Spinal cord (tissue), 10 donors: ENCODE measurements at places on chromosomes 11 and 22. TPM values are rescaled to one million over a fixed set of nuclear protein-coding genes. Genes with fewer than 3 reads are reported as not detected.

XKR3 gene
- 0.10 TPM for total RNA-seq

NDUFS3 gene
- 65.0 TPM for total RNA-seq

CREB3L1 gene
- 12.8 TPM for total RNA-seq

DRD2 gene
- 0.69 TPM for total RNA-seq

NXPE2 gene
- 0.50 TPM for total RNA-seq

GRCh38 chr11:12159351-12160099 is 49.1 kb downstream of the MICAL2 start:
- DNase-seq, result peak; percentile 39

- no peak for DNase-seq
Observed at GRCh38 chr11:117019871-117020270, 78.4 kb downstream of the SIK3 start.

- DNase-seq, result no peak
Observed at GRCh38 chr11:126181939-126182730, 29.3 kb downstream of the RPUSD4 start.

DNA sequence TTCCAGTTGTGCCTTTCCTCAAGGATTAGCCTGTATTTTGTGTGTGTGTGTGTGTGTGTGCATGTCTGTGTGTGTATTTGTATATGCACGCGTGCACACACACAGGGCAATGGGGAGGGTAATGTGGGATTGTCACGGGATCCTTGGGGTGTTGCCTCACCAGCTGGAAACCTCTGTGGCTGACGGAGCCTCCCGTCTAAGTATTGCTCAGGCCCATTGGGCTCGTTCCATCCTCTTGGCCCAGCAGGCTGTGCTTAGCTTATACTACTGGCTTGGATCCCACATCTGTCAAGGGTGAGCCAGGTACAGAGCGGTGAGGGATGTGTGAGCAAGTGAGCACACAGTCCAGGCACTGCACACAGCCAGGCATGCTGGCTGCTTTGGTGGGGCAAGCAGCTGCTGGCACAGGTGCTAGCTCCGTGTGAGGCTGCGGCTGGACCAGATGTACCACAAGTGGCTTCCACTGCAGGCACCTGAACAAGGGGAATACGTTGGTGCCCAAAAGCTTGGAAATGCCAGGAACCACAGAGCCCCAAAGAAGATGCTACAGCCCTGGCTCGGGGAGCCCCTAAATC is 462.8 kb downstream of the NELL1 start:
- DNase-seq, result no peak

- no peak for DNase-seq
Observed at GRCh38 chr11:12666915-12667314, 7.3 kb upstream of the TEAD1 start.

DNA sequence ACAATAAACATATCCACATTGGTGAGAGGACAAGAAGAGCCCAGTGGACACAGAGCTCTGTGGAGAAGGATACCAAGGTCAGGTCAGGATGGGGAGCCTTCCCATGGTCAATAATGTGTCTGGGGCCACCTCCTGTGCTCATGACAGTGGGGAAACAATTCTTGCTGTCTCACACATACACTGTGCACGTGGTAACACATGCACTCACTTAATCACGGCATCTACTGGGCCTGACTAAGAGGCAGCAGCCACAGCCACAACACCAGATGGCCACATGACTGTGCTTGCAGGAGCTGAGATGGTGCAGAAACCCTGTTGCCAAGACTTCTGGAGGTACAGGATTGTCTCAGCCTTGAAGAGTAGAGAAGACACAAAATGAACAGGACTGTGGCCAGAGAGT is 28.6 kb downstream of the C22orf42 start:
- DNase-seq, result no peak

- no peak for DNase-seq
Observed at GRCh38 chr11:17102462-17102861, 25.0 kb upstream of the RPS13 start.

DNA sequence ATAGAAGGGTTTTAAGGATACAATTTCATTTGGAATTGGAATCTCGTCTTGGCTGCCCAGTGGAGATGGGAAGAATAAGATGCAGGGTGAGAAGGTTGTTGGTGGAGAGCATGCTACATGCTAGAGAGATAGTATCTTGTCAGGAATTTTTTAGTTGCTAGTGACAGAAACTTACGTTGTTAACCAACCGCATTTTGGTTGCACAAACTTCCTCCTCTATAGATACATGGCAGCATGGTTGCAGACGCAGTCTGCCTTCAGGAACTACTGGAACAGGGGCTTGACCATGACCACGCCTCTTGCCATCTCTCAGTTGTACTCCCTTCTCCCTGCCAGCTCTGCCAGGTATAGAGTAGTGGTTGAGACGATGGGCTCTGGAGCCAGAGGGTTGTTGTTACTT is 13.5 kb upstream of the CCDC90B start:
- DNase-seq, result no peak

DNA sequence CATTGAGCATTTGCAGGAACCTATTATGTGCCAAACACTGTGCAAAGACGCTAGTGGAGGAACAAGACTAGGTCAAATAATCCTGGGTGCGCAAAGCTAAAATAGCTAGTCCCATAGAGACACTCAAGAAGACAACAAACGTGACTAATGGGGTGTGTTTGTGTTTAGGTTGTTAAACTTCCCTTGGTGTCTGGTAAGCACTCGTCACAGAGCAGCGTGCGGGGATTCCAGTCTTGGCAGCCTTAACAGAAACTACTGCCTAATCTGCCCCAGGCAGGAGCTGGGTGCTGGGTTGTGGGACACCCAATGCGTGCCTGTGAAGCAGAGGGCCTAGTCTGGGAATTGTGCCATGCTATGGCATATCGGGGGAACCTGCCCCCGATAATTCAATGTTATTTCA is 10.8 kb upstream of the CALCB start:
- DNase-seq, result no peak
